ENCODE measurements at places on chromosomes 1 and 21. TPM values are rescaled to one million over a fixed set of nuclear protein-coding genes. Genes with fewer than 3 reads are reported as not detected.

Gene PLEKHA6
- total RNA-seq = 12.5 TPM

Gene RGS7
- total RNA-seq = 1.8 TPM

Gene HES2
- total RNA-seq = 231 TPM

Gene SYT2
- 0.29 TPM for total RNA-seq

Gene DNMT3L
- not detected for total RNA-seq

Gene KIF14
- total RNA-seq = 0.43 TPM

Gene SIM2
- total RNA-seq = 28.3 TPM

Gene FABP3
- 60.3 TPM for total RNA-seq

Gene LORICRIN
- not detected for total RNA-seq

DNA sequence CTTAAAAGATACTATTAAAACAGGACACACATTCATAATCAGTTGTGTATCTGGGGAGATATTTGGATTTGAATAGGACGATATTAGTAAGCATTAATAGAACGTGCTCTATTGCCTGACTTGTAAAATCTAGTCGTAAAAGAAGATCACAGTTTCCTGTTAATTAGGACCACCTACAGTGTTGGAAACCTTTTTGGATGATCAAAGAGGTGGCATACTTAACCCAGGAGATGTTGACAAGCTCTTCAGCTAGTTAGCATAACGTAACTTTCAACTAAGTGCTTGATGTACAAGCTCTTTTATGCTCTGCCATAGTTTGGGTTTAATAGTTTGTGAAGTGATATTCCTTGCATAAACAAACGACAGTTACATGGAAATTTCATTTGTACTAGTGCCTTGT lies 293.3 kb upstream of the NR5A2 start:
- DNase-seq = no peak

DNA sequence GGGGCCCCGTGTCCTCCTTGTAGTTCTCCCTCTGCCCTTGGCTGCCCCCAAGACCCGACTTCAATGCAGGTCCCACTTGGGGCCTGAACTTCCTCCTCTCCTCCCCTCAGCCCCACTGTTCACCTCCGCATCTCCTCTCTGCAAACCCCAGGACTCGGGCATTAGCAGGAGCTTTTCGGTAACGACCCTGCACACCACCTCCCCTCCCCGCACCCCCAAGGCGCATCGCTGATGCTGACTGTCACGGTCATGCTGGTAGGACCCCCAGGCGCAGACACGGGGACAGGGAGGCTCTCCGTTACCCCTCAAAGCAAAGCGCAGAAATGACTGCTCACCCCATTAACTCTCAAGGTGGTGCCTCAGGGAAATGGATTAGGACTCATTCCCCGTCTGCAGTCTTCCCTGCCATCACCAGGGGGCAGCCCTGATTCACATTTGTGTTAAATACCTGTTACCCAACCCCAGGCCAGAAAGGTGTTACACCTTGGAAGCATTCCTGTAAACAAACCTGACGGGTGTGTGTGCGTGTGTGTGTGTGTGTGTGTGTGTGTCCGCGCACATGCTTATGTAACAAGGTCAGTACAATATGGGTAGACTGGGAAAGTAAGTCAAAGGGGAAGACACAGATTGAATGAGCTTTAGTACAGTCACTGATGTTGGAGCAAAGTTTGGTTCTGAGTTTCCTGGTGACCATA lies 6.4 kb upstream of the GUCA2B start:
- DNase-seq = peak; percentile 93

DNA sequence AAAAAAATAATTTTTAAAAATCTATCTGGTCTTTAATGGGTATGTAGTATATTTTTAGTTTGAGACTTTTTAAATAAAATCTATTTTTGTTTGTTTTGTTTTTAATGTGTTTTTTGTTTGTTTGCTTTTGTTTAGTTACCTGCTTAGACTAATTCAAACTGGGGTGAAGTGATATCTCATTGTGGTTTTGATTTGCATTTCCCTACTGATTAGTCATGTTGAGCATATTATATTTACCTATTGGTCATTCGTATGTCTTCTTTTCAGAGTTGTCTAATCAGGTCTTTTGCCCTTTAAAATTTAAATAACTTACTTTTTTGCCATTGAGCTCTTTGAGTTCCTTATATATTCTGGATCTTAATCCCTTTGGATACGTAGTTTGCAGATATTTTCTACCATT lies 20.3 kb downstream of the CD1B start:
- DNase-seq = no peak

- DNase-seq = no peak
Observed at GRCh38 chr1:108665771-108666170, 4.9 kb upstream of the HENMT1 start.

GRCh38 chr1:164363980-164364379 lies 195.0 kb upstream of the PBX1 start:
- DNase-seq = no peak

DNA sequence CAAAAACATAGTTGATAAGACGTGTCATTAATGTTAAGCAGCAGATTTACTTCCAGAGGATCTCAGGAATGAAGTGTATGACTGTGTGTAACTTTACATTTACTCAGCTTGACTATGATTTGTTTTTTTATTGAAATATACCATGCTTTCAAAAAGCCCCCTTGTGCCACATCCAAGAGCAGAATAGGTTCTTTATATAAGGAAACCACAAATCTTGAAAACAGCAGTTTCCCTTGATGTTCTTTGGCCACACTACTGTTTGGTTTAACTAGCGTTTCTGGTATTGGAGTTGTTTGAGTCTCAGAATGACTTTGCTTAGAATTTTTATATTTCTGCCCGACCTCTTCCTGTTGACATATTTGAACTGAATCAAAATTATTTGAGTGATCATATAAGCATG lies 25.0 kb downstream of the LRRC8C start:
- no peak for DNase-seq

- DNase-seq = no peak
Observed at GRCh38 chr1:26994787-26995517, 1.5 kb downstream of the TRNP1 start.

DNA sequence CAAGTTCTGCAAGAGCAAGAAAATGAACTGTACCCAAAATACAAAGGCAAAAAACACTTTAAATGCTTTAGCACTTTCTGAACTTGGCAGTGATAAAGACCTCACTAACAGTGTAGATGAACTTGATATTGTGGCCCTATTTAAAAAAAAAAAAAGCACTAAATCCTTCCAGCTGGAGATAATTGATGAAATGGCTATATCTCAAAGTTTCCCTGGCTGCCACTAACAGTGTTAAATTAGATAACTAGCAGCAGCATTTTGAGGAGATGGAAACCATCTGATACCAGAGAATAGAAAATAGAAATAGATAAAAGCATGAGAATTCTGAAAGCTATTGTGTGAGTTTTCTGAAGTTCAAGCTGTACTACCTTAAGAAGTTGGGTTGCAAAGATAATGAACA lies 317.2 kb downstream of the RWDD3 start:
- no peak for DNase-seq

- peak; percentile 62 for DNase-seq
Observed at GRCh38 chr21:34582506-34583150, 32.3 kb downstream of the RCAN1 start.

DNA sequence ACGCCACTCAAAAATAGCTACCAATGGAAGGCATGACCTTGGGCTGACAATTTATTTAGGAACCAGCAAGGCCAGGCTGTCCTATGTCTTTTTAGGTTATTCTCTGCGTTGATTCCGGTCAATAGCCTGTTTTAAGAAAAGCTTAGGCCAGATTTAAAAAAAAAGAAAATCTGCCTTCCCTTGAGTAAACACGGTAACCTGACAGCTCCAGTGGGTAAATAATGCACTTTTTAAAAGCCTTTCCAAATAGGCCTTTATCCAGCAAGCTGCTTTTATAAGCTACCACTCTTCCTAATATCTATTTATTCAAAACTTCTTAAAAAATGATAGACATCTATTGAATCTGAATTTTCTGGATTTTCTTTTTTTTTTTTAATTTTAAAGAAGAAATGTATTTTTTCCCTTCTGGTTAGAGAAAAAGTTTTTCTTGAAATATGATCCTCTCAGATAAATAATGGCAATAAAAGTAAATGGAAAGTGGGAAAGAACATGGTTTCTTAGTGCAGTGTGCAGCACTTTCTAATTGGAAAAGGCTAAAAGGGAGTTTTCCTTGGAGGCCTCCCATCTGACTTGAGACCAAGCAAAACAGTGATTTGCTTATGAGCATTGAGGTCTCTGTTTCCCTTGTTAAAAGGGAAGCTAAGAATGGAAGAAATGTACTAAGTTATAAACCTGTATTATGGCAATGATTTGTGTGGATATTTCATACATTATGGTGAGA lies 281.0 kb upstream of the RUNX1 start:
- peak; percentile 21 for DNase-seq

DNA sequence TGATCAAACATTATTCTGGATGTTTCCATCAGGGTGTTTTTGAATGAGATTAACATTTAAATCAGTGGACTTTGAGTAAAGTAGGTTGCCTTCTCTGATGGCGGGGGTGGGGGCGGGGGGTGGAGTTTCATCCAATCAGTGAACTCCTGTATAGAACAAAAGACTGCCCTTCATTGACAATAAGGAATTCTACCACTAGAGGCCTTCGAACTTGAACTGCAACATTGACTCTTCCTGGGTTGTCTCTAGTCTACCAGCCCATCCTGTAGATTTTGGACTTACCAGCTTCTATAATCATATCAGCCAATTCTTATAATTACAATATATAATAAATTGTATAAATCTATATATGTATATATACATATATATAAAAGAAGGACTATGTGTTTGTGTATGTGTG lies 520.4 kb upstream of the CXADR start:
- DNase-seq = no peak

DNA sequence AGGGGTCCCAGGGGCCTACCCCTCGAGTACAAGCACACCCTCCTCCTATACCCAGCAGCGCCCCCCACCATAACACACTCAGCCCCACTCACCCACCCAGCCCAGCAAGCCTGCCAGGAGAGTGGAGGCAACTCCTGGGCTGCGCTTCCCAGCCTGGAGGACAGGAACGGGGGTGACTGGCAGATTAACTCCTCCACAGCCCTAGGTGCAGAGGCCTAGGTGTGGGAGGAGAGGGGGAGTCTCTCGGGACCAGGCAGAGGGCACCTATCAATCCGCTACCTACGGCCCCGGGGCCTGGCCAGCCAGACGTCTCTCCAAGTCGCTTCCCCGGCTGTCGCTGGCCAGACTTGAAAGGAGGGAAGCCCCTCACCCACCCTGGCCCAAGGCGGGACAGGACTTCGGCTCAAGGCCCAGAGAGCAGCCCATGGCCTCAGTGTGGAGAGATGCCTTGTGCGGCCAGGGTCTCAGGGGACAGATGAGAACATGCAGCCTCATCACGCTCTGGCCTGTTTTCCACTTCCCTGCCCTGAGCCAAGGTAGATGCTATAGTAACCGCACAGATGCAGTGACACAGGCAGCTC lies 24.9 kb downstream of the MATN1 start:
- no peak for DNase-seq

DNA sequence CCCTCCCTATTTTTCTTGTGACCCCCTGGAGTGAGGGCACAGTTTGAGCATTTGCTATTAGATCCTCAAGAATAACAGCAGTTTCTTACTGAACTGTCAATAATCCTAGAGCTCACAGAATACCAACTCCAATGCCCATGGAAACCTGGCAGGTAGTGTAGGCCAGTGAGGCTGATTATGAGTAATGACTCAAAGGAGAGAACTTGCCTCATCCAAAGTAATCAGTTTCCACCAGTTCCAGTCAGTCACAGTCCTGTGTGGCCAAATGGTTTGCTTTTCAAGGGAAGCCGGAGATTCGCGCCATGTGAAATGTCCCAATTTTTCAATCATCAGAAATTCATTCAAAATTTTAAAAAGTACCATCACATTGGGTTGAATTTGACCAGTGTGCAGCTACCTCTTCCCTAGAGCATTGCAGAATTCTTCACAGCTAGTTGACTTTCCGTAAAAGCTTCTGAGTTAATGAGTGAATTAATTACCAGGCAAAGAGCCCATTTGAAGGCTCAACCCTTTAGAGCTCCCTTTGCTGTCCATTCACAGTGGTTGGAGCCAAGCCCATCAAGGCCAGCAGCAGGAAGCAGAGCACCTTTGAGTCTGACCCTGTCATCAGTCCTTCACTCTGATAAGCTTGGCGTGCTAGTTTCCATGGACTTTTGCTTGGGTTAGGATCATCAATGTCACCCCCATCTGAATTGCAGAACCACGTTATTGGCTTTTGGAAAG lies 170.3 kb downstream of the KAZN start:
- no peak for DNase-seq

DNA sequence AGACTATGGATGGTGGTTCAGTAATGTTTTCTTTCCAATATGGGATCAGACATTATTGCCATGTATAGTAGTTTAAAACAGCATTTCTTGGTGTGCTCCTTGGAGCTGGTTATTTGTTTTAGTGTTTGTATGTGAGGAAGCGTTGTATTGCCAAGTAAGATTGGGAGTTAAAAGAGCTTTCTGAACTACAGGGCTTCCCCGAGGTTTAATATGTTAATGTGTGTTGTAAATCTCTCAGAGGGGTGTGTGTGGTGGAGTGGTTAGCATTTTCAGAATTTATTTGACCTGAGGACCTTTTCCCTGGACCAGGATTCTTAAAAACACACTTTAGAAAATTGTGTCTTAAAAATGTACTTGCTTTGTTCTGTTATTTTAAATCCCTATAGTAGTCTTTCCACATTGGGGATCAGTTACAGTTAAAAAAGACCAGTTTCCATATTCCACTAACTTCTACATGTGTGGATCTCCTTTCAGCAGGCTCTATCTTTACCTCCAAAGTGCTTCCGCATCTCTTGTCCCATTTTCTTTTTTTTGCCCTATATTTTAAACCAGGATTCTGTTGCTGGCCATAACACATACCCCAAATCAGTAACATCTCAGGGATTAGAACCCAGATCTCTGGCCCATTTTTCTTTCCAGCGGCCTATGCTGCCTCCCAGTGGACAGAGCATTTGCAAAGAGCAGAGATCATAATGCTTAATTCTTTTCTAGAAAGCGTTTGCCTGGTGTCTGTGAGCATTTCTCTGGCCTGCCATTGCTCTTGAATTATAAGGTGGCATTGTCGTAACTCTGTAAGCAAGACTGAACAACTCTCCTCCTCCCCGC lies 58.6 kb downstream of the PBX1 start:
- DNase-seq = no peak

GRCh38 chr1:161164901-161165610 lies 1.2 kb upstream of the PPOX start:
- no peak for DNase-seq

DNA sequence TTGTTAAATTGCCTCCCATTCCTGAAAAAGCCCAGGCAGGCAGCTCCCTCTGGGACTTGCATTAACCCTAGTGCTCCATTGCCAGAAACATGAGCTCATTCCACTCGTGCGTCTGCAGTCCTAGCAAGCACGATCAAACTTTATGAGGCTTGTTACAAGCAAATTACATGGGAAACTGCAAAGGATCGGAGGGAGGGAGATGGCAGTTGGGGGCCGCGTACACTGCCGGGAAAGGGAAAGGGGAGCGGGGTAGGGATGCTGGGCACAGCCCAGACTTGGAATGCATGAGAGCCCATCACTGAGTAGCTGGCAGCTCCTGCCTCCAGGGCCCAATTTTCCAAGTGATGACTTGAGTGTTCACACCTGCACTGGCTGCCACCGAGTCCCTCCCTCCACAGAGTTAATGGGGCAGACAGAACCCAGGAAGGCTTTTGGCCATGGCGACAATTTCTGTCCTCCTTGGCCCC lies 169.9 kb downstream of the BRINP2 start:
- DNase-seq = peak; percentile 40

Data from stomach (tissue), 19 donors.